ENCODE measurements at places on chromosomes 16 and 17. TPM values are rescaled to one million over a fixed set of nuclear protein-coding genes. Genes with fewer than 3 reads are reported as not detected.

- no peak for DNase-seq
Measured at GRCh38 chr17:82948081-82948511, 108.3 kb upstream of the ZNF750 start.

DNA sequence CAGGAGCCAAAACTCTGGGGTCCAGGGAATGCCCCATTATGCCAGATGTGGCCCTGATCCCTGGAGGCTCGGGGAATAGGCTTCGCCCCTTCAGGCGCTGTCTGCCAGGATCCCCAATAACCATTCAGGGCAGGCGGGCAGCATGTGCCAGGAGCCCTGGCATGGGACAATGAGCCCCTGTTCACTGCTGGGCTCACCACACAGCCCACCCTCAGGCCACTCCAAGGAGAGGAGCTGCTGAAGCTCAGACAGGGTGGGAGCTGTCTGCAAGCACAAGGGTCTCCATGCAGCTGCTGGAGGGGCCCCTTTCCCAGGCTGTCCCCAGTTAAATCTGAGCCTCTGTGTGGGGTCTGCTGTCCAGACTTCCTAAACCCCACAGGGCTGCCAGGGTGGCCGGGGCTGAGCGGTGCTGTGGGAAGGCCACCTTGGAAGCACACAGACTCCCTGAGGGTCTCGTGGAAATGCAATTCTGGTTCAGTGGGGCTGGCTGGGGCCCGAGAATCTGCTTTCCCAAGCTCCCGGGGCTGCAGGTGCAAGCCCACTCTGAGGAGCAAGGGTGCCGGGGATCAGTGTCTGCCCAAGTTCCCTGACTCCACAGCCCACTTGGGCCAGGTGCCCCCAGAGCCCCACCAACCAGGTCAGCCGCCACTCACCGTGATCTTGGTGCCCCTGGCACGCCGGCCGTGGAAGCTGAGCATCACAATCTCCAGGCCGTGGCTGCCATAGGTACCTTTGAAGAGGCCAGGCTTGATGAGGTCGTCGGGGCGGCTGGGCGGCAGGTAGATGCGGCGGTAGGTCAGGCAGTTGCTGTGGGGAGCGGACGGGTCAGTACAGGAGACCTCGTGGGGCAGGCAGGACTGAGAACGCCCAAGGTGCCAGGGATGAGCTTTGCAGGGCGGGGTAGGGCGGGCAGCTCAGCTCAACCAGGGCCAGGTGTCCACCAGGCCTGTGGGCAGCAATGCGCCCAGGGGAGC is 17.7 kb upstream of the C16orf95 start:
- DNase-seq: no peak

Gene NT5M
- polyA plus RNA-seq: 1.2 TPM

Gene CACNG1
- not detected for polyA plus RNA-seq

Gene USP10
- polyA plus RNA-seq: 39.6 TPM

Gene IL21R
- 0.58 TPM for polyA plus RNA-seq

Gene HERPUD1
- polyA plus RNA-seq: 306 TPM
